NCI-H2081 treated with DMSO at 0.1 percent for 48 hours (cell line): ENCODE measurements at places on chromosomes 6 and 20.
A peak's percentile ranks its signal among the peaks of the same experiment; 100 is the strongest.

- no peak for DNase-seq
Measured at GRCh38 chr20:43590036-43590391, 723 bp upstream of the IFT52 start.

DNA sequence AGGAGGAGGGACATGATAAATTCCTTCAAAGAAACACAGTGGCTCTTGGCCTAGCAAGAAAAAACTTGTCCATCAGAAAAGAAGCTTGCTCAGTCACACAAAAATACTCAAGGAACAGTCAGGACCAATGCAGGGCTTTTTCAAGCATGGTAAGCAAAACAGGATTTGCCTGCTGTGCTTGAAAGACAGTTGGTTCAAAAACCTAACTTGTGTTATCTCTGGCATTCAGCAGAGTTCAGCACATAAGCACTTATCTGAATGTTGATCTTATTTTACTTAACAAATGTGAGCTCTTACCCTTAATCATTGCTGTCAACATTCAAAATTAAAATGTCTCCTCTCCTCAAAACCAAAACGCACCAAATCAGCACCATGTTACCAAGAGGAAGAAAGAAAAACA is 38.3 kb downstream of the ATG5 start:
- DNase-seq, result no peak

- DNase-seq, result peak; percentile 31
Measured at GRCh38 chr6:154276810-154277628, 79.6 kb downstream of the IPCEF1 start.

DNA sequence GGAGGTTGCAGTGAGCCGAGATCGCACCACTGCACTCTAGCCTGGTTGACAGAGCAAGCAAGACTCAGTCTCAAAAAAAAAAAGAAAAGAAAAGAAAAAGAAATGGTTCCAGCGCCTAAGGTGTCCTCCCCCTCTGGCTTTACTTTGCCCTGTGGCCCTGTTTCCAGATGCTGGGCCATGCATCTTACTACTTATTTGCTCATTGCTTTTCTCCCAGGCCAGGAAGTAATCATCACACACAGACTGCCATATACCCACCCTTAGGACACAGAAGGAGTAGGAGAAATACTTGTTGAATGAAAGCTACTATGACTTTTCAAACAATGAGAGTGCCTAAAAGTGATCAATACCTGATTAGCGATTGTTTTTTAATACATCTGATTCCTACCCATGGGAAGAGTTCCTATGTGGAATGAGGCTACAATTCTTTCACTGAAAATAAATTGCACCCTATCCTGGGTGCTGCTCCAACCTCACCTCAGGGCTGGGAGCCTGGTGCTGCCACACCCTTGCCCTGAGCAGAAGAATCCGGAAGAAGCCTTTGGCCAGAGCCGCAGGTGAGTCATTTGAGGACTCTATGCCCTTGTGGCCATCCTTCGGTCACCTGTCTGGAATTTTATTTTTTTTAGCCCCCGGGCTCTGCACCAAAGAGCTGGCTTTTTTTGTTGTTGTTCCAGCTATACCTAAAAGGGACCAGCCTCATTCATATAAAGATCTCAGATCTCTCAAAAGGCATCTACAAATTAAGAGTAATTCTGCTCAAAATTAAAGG is 22.7 kb upstream of the TFAP2C start:
- DNase-seq, result no peak

- no peak for DNase-seq
Measured at GRCh38 chr6:109238396-109238795, 143.1 kb downstream of the CEP57L1 start.

GRCh38 chr6:31529329-31530150 is 778 bp downstream of the MCCD1 start:
- no peak for DNase-seq

DNA sequence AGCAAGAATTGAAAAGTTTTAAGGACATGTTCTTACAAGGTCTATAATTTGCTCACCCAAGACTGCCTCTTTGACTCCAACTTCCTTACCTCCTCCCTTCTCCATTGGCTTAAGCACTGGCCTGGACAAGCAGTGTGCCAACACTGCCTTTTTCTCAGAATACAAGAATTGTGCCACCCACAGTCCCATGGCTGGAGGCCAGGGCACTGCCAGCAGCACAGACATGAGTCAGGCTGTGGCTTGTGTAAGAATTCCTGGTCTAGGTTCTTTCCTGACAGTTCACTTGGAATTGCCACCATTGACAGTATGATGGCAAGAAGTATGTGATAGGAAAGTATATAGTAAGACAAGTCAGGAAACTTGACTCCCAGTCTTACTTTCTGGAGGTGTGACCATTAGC is 202.7 kb upstream of the MARCKS start:
- DNase-seq, result no peak

DNA sequence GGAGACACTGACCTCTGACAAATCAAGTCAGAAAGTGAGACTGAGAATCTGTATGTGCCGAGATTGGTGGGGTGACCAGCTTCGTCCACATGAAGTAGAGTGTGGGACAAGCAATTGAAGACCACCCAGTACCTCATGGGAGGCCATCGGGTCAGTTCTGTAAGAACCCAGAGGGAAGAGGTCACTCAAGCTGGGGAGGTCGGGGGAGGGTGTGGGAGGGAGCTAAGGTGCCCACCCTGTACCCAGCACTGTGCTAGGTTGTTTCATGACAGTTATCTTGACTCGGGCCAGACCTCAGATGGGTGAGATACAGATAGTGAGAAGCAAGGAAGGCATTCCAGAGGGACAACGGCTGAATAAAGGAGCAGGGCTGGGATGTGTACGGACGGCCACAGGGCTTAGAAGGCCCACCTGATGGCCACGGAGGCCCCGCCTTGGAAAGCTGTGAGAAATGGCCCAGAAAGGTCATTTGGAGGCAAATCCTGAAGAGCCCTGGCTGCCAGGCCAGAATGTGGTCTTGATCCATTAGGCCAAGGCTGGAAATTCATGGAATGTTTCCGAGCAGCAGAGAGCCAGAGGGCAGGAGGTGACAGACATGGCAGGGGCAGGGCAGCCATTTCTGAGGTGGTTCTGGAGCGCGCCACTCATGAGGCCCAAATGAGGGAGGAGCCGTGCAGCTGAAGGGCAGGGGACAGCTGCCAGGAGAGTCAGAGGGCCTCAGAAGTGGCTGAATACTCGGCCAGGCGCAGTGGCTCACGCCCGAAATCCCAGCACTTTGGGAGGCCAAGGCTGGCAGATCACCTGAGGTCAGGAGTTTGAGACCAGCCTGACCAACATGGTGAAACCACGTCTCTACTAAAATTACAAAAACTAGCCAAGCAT is 7.7 kb downstream of the MMP24OS start:
- no peak for DNase-seq

- no peak for DNase-seq
Measured at GRCh38 chr6:135410856-135411255, 86.7 kb downstream of the AHI1 start.

DNA sequence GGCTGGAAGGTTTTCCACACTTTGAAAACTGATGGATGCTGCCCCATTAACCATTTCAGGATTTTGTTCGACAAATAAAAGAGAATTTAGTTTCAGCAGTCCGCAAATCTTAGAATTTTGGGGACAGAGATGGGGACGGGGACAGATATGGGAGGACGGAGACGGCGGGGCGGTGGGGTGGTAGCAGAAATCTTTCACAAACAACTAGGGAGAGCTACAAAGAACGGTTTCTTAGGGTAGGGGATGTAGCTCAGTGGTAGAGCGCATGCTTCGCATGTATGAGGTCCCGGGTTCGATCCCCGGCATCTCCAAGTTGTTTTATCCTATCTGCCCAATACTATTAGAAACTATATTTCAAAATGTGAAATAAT is 15.1 kb downstream of the HMGN4 start:
- peak; percentile 35 for DNase-seq

DNA sequence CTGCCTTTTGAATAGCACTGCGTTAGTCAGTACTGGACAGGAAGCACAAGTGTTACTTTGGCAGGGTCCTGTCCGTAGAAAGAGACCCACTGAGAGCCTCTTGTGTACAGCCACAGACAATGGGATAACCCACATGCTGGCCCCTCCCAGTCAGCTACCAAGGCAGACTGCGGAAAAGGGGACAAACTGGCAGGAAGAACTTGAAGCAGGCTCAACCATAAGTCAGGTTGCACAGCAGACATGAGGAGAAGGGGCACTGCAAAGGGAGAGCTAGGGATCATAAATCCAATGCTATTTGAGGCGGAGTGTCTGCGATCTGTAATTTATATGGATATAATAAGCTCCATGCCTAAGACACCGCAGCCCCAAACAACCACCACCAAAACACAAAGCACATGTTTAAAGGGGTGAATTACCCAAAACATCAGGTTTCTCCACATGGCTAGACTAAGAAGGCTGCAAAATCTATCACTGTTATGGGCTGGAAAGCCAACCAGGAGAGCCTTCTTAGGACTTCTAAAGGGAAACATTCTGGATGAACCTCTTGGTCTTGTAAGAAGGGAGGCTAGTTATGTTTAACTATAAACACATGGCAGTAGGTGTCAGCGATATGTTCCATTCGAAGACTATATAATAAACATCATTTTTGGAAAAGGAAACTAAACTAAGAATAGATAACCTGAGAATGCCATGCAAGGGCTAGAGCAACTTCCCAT is 141.7 kb downstream of the BACH2 start:
- DNase-seq, result no peak
